ENCODE measurements at places on chromosomes 13 and 19.

GRCh38 chr19:389255-389934 lies 19.6 kb downstream of the C2CD4C start:
- no peak for DNase-seq

DNA sequence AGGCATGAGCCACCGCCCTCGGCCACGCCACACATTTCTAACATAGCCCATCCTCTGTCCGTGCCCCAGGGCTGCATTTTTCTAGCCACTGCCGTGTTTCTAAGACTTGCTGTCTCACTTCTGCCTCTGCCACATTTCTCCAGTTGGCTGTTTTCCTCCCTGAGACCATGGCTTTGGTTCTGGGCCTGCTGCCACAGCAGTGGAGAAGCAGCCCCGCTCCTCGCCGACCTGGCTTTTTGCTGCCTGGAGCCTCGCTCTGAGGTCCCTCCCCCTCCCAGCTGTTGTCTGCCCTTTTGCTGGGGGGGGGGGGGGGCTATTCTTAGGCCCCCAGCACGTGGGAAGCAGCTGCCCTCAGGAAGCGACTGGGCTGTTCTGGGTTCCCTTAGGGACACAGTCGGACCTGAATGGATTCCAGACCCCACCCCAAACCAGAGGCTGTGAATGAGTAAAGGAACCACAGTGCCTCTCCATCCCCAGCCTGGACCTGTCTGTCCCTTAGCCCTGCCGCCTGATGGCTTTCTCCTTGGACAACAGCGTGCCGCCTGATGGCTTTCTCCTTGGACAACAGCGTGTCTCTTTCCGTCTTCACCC lies 3.3 kb downstream of the GYS1 start:
- no peak for DNase-seq

DNA sequence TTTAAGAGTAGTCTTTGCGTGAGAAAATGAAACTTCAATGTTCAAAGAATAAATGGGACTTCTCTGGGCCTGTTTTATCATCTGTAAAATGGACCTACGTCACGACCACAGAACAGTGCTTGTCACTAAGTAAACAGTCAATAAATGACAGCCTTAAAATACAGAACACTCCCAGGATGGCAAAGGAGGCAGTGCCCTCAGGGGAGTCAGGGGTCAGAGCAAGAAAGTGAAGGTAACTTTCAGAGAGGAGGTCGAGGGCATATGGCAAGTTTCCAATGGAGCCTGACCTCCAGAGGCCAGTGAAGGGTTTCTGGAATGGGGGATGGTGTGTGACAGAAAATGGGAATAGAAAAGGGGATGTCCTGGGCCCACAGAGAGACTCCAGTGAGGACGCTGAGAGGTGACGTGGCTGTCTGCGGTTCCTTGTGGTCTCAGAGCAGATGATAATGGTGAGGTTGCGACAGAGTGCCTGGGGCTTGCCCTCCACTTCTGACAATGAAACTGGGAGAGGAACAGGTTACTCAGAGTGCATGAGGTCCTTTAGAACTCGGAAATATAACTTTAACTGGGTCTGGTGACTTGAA lies 91.8 kb downstream of the UBL3 start:
- DNase-seq, result no peak

DNA sequence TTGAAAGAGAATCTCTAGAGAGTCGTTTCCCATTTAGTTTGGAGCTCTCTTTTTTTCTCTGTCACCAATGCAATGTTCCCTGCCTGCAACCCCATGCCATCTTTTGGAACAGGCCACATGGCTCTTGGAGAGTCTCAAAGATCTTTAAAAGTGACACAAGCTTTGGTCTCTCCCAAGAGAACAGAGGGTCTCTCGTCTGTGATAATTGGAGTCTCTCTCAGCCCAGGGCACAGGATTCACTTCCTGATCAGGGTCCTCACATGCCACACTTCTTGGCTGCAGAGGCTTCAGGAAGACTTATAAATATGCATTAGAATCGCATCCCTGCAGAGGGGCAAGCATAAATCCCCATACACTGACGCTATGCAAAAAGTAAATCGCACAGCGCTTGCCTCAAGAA lies 240.5 kb downstream of the IRS2 start:
- no peak for DNase-seq
